ENCODE measurements at places on chromosomes 5 and 9.

DNA sequence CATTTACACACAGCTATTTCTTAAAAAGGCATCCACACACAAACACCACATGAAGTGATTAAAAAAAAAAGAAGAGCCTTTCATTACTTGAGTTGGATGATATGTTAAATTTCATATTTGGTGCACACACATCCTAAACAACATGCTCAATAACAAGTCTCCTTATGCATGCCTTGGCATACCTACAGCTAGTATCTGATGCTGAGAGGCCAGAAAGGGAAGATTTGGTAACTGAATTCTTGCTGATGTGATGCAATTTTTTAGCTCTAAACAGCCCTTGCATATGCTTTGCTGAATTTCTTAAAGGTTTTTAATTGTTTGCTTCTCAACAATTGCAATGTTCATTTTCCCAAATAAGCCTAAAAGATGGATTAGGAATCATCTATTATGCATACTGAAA, 338.8 kb downstream of the ARL15 start:
- DNase-seq = no peak

GRCh38 chr9:100498592-100498991, 25.6 kb downstream of the TMEFF1 start:
- DNase-seq = no peak

DNA sequence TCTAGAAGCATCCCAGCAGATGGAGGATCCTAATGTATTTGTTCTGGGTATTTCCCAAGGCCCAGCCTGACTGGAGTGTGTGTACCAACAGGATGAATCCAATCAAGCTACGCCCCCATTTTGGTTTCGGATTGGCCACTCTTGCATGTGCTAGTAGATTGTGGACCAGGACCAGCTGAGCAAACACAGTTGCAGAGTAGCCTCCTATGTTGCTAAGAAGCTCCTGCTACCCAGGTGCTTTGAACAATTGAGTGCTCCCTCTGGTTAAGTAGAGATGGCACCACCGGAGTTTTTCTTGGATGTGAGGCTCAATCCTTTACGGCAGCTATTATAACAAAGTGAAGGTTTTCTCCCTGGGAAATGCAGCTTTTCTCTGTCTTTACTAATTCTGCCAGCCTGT, 204.5 kb downstream of the NTRK2 start:
- DNase-seq = peak; percentile 12

- no peak for DNase-seq
Measured at GRCh38 chr9:114973216-114973615, 42.8 kb upstream of the TNFSF8 start.

DNA sequence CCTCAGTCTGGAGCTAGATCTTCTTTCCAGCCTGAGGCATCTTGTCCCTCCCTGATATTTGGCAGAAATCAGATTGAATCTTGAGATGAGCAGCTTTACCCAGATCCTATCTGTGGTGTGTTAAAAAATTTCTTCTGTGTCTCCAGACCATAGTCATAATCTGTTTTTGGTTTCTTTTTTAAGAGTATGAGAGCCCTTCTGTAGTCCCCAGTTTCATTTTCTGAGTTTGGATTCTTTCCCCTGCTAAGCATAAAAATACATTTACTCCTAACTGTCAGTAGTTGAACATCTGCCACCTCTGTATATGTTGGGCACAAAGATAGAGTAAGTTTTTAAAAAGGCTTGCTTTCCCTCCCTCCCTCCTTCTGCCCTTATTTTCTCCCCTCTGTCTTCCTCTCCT, 137.7 kb downstream of the CNTLN start:
- no peak for DNase-seq

DNA sequence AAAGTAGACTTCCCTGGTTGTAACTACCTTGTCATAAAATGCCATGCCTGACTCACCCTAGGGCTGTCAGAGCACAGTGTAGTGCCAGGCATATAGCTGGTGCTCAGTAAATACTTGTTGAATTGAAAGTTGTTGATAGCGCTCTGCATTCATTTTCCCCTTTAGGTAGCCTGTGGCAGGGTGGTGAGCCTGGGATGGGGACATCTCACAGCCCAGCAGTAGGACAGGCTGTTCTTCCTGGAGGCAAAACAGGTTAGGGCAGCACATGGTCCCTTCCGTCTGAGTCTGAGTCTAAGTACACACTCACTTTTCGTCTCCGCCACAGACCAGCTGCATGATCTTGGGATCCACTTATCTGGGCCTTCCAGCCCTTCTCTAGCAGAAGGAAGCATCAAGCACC, 401.9 kb downstream of the ZSWIM6 start:
- DNase-seq = no peak

- no peak for DNase-seq
Measured at GRCh38 chr9:127030814-127031740, 91.4 kb downstream of the ANGPTL2 start.

GRCh38 chr5:372996-373709, 51.6 kb downstream of the AHRR start:
- peak; percentile 93 for DNase-seq

GRCh38 chr5:68147659-68148058, 67.9 kb upstream of the PIK3R1 start:
- no peak for DNase-seq

DNA sequence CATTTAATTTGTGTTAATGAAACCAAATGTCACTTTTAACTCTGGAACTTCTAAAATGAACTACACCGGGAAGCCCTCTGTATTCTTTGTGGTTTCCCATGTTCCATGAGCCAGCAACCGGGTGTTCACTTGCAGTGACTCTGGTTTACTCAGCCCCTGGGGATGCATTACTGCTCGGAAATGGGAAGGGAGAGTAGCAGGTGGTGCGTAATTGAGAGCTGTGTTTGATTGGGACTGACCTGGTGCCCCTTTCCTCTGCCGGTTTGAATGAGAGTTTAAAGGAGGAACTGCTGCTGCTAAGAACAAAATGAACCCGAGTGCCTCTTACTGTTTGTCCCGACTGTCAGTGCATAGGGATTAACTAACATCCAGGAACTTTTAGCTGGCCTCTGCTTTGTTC, 100.1 kb upstream of the DHFR start:
- peak; percentile 90 for DNase-seq

- DNase-seq = no peak
Measured at GRCh38 chr9:137784046-137784445, 93.5 kb upstream of the CACNA1B start.

- DNase-seq = no peak
Measured at GRCh38 chr5:40383749-40384651, 295.7 kb upstream of the PTGER4 start.

GRCh38 chr5:122030251-122030650, 47.8 kb downstream of the LOX start:
- DNase-seq = no peak

DNA sequence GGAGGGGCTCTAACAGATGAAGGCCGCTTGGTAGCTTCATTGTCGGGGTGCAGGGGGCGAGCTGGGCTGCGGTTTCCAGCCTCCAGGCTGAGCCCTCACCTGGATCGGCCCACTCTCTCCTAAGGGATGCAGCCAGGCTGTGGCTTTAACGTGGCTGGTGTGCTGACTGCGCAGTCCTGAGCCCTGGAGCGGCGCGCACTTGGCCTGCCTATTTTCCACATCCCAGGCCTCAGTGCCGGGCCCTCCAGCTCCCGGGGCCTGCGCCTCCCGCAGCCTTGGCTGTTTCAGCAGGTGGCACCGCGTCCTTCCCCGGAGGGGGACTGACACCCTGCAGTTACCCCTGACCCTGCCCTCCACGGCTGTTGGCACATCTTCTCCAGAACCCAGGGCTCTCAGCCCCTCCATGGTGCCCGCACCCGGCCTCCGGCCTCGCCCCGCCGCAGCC, 1.4 kb downstream of the RNU6ATAC start:
- no peak for DNase-seq

GRCh38 chr5:58153255-58153654, 306.6 kb downstream of the PLK2 start:
- DNase-seq = no peak

DNA sequence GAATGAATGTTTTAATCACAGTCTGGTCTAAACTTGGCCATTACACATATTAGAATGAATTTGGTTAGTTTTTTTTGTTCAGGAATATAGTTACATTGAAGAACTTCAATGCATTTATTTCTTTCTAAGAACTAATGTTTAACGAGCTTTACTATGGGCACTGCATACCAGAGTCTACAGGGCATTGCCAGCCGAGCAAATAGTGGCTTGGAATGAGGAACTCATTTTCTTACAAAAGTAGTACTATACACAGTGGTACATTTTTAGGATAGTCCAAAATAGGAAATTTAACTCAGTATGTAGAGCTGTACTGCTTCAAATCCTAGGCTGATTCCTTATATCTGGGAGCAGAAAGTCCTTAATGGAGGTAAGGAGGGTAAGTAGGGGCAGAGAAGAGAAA, 155.4 kb downstream of the CARTPT start:
- no peak for DNase-seq

DNA sequence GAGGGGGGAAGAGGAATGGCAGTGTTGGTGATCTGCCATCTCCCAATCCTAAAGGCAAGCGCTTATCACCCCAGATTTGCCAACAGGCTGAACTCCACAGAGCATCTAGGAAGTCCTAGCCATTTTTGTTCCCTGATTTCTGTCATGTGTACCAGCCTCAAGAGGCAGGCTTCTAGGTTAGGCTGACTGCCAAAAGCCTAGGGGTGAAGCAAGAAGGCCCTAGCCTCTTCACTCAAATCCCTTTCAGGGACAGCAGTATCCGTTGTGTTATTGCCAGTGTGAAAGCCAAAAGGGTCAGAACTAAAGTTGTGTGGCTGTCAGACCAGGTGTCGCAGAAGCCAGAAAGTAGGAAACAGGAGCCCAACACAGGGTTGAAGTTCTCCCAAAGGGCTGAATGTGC, 14.7 kb downstream of the IGIP start:
- DNase-seq = no peak

GRCh38 chr5:10250806-10251276, 761 bp downstream of the CCT5 start:
- DNase-seq = no peak

GRCh38 chr9:96651626-96652025, 3.5 kb downstream of the PRXL2C start:
- DNase-seq = no peak

GRCh38 chr5:42677156-42677842, 79.3 kb upstream of the CCDC152 start:
- DNase-seq = no peak

DNA sequence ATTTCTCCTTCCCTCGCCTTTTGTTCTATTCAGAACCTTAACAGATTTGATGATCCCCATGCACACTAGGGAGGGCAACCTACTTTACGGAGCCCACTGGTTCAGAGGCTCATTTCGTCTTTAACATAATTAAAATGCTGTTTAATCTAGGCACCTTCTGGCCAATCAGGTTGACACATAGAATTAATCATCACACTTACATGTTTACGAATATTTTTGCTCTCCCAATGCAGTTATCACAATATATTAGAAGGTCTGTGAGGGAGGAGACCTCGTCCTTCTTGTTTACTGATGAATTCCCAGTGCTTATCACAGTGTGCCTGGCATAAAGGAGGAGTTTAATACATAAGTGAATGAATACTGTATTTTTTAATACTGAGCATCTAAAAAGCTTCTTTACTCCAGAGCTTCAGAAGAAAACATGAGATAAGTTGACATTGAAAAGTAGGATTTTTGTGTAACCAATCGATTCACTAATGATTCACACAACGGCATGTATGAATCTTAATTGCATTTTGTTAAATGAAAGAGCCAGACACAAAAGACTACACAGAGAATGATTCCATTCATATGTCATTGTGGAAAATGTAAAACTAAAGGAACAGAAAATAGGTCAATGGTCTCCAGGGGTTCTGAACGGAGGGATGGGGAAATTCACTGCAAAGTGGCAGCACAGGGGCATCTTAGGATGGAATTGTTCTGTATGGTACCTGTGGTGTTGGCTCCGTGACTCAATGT, 78.6 kb upstream of the VCAN start:
- no peak for DNase-seq

DNA sequence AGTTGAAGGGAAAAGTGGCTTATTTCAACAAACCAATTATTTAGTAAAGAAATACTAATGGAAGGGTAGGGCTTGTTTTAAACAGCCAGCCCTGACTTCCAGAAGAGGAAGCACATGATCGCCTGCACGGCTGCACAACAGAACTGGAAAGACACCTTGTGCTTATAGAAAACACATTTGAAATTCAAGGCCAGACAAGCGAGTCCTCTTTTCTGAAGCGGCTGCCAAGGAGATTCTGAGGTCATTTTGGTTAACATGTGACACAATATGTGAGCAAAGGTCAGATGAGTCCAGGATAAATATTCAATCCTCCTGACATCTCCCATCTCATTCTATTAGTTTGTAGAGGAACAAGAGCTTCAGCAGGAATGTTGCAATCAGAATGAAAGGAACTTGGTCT, 461.4 kb upstream of the ST8SIA4 start:
- no peak for DNase-seq

GRCh38 chr9:17090041-17090440, 44.8 kb upstream of the CNTLN start:
- DNase-seq = no peak

DNA sequence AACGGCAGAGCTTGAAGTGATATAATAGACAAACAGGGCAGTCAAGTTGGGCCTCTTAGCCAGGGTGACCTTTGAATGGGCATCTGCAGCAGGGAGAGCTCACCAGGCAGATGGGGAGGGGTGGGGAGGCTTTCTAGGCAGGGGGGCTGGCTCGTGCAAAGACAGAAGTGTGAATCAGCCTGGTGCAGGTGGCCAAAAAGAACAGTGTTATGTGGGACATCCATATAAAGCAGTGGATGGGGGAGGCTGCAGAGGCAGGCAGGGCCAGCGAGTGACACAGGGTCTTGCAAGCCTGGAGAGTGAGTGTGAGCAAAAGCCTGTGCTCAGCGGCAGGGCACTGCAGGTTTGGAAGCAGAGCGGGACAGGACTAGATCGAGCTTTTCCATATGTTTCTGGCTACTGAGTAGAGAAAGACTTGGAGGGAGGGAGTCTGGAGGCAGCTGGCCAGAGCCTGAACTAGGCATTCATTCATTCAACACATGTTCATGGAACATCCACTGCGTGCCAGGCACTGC, 14.2 kb upstream of the TTLL11 start:
- no peak for DNase-seq

- peak; percentile 76 for DNase-seq
Measured at GRCh38 chr9:71352837-71353236, 231.4 kb upstream of the TRPM3 start.

DNA sequence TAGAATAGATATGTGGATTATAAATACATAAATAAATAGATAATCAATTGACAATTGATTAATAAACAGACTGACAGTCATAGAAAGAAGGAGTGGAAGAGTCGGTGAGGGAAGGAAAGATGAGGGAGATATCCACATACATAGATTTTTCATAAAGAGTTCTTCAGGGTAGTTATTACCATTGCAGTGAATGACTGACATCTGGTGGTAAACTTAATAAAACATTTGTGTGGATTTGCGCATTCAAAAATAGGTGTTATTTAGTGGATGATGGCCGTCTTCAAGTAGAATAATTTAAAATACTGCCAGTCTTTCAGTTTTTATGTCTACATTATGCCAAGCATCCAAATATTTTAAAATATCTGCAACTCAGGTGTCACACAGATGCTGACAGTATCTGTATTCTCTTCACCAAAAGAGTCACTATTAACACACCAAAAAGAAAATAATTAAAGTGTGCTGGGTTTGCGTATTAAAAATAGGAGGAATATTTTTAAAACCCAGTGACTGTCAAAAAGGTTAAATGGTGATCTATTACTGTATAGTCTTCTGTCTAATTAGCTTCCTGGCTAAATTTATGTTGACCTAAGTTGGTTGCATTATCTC, 78.8 kb downstream of the GIN1 start:
- peak; percentile 27 for DNase-seq
